ENCODE measurements at places on chromosomes 11 and 22.

DNA sequence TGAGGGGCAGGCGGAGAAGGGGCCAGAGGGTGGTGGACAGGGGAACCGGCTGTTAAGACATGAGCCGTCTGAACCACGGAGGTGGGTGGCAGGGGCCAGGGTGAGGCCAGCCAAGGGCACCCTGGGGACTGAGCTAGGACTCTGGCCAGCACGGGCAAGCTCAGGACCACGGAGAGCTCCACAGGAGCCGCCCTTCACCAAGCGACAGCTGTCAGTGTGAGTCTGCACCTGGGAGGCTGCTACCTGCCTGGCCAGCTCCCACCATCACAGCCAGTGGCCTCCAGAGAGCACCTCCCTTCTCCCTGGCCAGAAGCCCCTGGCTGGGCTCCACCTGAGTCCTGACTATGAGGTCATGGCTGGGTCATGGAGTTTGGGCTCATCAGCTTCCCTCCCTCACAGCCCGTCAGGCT, 21.6 kb downstream of the MGAT3 start:
- DNase-seq: no peak

DNA sequence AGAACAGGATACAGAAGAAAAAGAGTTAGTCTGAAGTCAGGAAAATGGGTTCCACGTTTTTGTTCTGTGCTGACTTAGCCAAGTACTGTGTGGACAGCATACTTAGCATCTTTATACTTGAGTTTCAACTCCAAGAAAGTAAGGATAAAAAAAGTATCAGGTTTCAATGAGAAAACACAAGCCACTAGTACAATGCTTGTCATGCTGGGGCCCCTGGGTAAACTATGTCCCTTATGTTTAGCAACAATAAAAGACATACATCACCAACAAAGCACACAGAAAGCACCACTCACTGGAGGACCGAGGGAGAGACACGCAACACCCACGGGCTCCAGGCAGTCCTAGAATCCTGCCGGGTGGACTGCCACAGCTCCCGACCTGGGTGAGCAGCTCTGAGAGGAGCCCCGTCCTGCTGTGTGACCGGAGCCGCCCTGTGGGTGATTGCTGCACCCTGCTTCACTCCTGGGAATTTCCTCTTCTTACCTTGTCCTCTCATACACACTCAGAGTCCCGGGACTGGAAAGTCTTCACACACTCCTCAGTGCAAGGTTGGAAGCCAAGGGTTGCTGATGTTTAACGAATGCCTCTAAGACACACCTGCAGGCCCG, 890.5 kb downstream of the BRD1 start:
- no peak for DNase-seq

DNA sequence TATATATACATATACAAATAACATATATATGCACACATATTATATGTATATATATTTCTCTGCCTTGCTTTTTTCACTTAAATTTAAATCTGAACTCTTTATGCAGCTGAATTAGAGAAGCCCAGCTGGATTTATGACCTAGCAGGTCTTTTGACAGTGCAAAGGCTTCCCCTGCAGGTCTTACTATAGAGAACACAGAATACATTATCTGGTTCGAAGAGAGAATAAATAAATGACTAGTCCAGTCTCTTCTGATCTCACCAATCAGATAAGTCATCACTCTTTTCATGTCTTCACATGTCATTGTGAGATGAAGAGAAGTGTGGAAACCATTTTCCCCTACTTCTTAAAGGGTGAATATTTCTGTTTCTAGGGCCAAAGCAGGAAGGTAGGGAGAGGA, 58.2 kb downstream of the OR10A6 start:
- DNase-seq: no peak

DNA sequence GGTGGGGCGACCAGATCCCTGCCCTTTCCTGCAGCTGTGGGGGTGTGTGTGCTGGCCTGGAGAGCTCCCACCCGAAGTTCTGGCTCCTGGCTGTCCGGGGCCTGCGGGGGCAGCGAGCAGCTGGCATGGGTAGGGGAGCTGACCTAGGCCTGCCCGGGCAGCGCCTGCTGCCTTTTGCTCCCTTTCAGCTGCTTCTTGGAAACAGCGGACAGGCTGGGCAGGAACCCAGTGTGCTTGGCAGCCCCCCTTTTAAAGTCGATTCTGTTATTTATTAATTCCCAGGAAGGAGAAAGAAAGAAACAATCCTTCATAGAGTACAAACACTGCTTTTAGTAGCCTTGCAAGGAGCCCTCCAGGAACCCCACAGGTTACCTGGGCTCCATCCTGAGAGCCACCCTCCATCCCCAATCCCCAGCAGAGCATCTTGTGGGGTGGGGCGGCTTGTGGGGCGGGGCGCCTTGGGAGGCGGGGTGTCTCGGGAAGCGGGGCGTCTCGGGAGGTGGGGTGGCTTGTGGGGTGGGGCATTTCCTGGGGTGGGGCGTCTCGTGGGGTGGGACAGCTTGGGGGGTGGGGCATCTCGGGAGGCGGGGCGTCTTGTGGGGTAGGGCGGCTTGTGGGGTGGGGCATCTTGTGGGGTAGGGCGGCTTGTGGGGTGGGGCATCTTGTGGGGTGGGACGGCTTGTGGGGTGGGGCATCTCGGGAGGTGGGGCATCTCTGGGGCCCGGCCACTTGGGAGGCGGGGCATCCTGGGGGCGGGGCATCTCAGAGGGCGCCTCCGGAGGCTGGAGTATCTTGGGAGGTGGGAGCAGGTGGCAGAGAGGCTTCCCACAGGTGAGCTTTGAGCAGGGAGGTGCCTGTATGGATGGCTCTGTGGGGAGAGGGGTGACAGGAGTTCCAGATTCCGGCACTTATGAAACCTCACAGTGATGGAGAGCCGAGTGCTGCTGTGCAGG, 7.0 kb downstream of the CD81 start:
- DNase-seq: no peak

All from NCI-H2107 (cell line).